Stimulated activated CD4-positive, alpha-beta T cell treated with anti-CD3 and anti-CD28 coated beads, Interleukin-1b, Interleukin-23, amount 100 ng/mL, for 1 hour (primary cell): ENCODE measurements at places on chromosomes 2 and 18.

GRCh38 chr18:21194871-21195771 is 46.9 kb upstream of the GREB1L start:
- DNase-seq: no peak

DNA sequence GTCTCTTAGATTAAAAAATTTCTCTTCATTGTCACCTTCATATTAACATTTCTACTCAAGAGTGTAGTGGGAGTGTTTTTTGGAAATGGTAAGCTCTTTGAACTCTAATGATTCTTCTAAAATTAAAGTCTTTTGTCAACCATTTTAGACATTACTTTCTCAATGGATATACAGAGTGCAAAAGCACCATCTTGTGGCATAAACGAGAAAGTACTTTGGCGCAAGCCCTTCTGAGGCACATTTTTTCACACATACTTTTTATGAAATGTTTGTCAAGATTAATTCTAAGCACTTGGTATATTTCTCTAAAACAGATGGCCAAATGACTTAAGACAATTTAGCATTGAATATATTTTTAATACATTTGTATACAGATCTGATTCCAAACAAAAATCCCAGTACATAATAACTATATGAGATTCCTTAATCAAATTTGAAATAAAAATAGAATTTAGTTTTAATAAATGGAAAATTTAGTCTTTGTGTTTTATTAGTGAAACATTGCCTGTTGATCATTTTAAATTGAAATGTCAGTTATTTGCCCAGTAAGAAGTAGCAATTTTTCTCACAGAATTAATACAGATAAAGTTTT is 63.3 kb upstream of the GALNT5 start:
- no peak for DNase-seq

DNA sequence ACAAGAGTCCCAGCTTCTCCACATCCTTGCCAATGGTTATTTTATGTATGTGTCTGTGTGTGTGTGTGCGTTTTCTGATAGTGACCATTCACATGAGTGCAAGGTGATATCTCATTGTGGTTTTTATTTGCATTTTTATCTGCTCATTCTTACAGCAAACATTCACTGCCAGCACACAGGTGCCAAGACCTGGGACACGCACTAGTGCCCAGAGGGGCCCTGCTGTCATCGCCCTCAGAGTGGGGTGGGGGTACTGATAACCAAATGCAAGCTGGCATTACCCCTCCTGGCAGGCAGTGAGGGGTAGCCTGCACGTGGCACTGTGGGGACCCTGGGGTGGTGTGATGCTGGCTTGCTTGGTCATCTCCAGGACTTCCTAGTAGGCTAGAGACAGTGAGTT is 285.4 kb downstream of the LPIN1 start:
- DNase-seq: no peak

DNA sequence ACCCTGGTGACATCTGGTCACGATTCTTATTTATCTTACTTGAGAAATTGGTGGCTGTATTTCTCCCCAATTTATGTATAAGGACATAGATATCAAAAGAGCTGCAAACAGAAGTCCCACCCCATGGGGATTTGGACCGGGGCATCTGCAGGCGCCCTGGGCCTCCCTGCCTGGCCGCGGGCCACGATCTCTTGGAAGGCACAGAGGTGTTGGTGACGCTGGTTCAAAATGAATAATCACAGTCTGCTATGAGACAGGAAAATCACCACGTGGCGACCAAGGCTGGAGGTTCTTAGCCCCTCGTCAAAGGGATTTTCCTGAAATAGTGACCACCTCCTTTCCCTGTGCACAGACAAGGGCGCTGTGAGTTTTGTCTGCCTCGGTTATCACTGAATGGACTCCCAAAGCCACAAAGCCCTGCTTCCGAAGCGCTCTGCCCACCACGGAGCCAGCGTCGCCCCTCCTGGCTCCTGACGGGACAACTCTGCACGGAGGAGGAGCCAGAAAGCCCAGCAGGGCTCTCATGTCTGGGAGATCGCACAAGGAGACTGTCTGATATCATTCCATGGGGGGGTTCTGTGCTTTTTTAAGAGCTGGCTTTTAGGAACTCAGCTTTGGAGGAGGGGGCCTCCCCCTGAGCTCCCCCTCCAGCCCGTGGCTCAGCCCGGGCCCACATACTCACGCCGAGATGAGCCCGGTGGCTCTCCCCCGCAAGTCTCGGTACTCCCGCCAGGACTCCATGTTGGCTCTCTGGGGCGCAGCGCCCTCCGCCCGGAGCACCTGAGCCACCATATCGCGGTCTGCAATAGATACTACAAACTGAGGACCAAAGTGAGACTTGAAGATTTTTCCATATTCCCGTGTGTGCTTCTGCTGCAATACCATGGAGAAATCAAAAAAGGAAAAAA is 14.6 kb downstream of the CYP27C1 start:
- DNase-seq: no peak

DNA sequence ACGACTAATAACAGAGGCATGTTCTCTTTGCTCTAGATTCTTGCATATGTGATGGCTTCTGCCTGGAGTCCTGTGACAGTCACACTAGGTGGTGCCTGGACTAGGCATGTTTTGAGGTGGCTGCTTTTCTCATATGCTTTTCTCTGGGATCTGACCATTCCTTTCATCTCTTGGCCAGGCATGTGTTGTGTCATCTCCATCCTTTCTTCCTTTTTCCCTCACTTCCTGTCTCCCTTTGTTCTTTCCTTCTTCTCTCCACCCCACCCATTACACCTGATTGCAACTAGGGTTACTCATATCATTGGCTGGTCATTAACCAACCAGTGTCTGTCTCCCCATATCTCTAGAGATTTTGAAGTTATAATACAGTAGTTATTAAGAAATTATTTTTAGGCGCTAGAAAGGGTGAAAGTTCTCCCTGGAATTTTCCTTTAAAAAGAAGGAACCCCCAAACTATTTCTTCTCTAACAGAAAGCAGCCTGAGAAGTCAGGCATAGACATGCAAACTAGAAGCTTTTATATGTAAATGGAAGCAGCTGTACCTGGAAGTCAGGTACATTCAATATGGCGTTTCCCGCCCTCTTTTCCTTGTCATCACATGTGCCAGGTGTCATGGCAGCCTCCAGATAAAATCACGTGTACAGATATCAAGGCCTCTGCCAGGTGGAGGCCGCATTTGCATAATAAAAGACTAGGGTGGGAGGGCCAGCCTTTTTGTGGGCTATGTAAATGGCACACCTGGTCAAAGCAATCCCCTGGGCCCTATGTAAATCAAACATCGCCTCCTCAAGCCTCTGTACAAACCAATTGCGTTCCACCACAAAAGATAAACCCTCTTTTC is 220.4 kb upstream of the MEX3C start:
- no peak for DNase-seq

DNA sequence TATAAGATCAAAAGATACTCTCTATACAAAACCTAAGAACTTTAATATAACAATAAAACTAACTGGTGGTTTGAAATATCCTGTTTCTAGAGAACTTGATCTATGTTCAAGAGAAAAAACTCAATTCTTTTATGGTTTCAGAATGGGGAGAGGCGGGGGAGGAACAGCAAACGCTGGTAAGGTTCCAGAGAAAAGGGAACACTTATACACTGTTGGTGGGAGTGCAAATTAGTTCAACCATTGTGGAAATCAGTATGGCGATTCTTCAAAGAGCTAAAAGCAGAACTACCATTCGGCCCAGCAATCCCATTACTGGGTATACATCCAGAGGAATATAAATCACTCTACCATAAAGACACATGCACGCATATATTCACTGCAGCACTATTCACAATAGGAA is 17.2 kb downstream of the FAM98A start:
- no peak for DNase-seq

GRCh38 chr2:6441800-6442199 is 423.9 kb downstream of the CMPK2 start:
- no peak for DNase-seq

GRCh38 chr2:230914886-230915285 is 10.2 kb downstream of the GPR55 start:
- no peak for DNase-seq

- DNase-seq: no peak
These were observed 36.4 kb downstream of the CCDC150 start for GRCh38 chr2:196675963-196676362.

GRCh38 chr2:43075054-43075593 is 151.3 kb downstream of the ZFP36L2 start:
- DNase-seq: no peak

DNA sequence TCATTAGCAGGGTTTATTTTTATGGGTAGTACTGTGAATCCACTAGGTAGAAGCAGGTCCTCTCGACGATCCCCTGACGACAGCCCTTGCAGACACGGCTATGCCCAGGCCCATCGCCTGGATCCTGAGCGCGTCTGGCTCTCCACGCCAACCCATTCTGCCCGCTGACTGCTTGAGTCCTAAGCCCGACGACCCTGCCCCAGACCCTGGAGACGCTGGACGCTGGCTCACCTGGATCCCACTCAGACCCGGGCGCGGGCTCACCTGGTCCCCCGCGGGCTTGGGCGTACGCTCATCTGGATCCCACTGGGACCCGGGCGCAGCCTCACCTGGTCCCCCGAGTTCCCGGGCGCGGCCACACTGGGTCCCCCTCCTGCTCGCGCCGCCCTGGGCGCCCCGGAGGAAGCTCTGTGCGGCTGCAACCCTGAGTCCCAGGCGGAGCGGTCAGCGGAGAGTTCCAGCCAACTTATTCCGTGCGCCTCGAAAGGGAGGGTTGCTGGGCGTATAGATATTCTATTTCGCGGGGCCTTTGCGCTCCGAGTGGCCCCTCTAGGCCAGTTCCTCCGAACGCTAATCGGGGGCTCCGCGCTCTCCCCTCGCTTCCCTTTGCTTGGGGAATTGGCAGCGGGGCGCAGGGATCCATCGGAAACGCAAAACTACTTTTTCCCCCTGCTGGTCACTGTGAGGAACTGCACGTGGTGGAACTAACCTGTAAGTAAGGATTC is 22.4 kb upstream of the RMP24 start:
- peak; percentile 16 for DNase-seq

DNA sequence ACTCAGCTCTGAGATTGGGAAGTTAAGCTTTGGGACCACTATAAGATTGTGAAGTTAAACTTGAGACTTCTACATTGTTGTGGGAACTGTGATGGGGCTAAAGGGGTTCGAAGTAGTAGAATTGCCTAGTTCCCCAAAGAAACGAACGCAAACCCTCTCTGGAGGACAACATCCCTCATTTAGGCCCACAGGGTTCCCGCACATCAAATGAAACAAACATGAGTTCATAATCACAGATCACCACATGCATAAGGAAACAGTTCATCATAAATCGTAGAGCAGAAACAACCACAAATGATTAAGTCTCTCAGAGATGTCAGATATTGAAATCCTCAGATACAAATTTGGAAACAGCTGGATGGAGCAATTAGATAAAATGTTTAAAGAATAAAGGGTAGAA is 55.9 kb upstream of the HPCAL1 start:
- DNase-seq: no peak

GRCh38 chr2:121472470-121472993 is 58.1 kb upstream of the RNU4ATAC start:
- DNase-seq: no peak

GRCh38 chr2:109613922-109614714 is at the start of the genes SEPTIN10 and SOWAHC:
TSS of gene SEPTIN10 (minus strand) at chr2:109613966. CDS start at chr2:109613827, 139 bp downstream.
TSS of gene SOWAHC (plus strand) at chr2:109614364. CDS start at chr2:109614490, 126 bp downstream.
- peak; percentile 58 for DNase-seq

GRCh38 chr18:38545071-38545470 is 979.5 kb upstream of the CELF4 start:
- DNase-seq: no peak
